ENCODE measurements at places on chromosomes 3 and 15.
A peak's percentile ranks its signal among the peaks of the same experiment; 100 is the strongest.

GRCh38 chr15:69615736-69616135 is 163.1 kb downstream of the RPLP1 start:
- DNase-seq = no peak
- H3K4me1 ChIP-seq = peaks cover 10% of the 10 kb centered on the region

GRCh38 chr15:63818629-63819028 is 15.1 kb downstream of the HERC1 start:
- H3K36me3 ChIP-seq = peaks cover 8% of the 10 kb centered on the region
- DNase-seq = no peak
- no peaks in the 10 kb centered on the region for H3K27me3 ChIP-seq
- H3K27ac ChIP-seq = peak overlapping the region; percentile 79
- H3K4me3 ChIP-seq = no peak overlapping the region

DNA sequence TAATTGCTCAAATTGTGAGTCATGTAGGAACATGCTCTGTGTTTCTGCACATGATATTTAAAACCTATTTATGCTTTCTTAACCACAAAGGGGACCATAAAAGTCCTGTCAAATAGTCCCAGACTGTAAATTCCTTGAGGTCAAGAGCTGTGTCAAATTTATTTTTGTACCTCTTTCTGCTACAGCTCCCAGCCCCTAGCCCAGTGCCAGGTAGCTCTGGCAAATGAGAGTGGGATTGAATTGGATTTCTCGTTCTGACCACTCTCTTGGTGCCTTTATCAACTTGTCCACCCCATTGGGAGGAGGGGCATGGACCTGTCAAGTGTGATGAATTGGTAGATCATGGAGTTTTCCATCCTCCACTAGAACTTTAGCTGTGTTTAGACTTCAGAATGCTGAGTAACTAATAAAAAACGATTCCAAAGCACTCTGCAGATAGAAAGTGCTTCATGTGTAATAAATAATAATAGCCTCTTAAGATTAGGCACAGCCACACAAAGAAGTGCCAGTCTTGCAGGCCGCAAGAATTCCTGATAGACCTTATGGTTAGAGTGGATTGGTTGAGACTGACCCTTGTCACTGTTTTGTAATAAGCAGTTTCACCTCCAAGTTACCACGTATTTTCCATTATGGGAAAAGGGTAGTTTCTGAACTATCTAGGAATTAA is 120.4 kb downstream of the LPP start:
- H3K27ac ChIP-seq = no peak overlapping the region
- no peaks in the 10 kb centered on the region for H3K36me3 ChIP-seq

DNA sequence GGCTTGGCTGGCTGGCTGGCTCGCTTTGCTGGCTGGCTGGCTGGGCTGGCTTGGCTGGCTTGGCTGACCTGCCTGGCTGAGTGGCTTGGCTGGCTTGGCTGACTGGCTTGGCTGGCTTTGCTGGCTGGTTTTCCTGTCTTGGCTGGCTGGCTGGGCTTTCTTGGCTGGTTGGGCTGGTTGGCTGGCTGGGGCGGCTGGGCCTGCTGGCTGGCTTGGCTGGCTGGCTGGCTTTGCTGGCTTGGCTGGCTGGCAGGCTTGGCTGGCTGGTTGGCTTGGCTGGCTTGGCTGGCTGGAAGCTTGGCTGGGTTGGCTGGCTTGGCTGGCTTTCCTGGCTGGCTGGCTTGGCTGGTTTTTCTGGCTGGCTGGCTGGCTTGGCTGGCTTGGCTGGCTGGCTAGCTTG is 435.6 kb downstream of the GOLGA6L6 start:
- no peak overlapping the region for H3K27ac ChIP-seq
- H3K27me3 ChIP-seq = no peaks in the 10 kb centered on the region
- no peaks in the 10 kb centered on the region for H3K4me1 ChIP-seq
- no peak for DNase-seq

GRCh38 chr3:129746629-129747028 is 140.2 kb upstream of the PLXND1 start:
- H3K4me1 ChIP-seq = peaks cover 6% of the 10 kb centered on the region
- no peak for DNase-seq
- H3K4me3 ChIP-seq = no peak overlapping the region
- H3K27ac ChIP-seq = no peak overlapping the region

- no peak for DNase-seq
- peaks cover 8% of the 10 kb centered on the region for H3K36me3 ChIP-seq
- no peaks in the 10 kb centered on the region for H3K27me3 ChIP-seq
- H3K4me1 ChIP-seq = peaks cover 21% of the 10 kb centered on the region
- H3K4me3 ChIP-seq = no peak overlapping the region
These were observed 46.7 kb downstream of the PRTG start for GRCh38 chr15:55696221-55696620.

All from endothelial cell (in vitro differentiated cells).